ENCODE measurements at places on chromosomes 3 and 15.

DNA sequence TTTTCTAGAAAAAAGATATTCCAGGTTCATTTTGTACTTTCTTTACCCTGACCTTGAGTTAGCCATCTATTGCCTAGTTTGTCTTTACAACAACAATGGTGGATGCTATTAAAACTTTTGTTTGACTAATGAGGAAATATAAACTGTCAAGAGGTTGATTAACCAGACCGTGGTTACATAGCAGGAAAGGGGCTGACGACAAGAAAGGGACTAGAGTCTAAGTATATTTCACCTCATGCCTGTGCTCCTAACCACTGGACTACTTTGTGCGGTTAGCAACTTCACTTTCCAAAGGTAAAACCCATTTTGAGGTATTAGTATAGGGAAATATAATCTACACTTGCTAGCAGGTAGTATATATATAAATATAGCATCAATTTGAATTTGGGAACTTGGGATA is 327.1 kb downstream of the SATB1 start:
- DNase-seq, result no peak

GRCh38 chr15:48563934-48564333 is 81.6 kb downstream of the FBN1 start:
- DNase-seq, result no peak

- DNase-seq, result no peak
These were observed 55.7 kb downstream of the B3GNT5 start for GRCh38 chr3:183308751-183309150.

DNA sequence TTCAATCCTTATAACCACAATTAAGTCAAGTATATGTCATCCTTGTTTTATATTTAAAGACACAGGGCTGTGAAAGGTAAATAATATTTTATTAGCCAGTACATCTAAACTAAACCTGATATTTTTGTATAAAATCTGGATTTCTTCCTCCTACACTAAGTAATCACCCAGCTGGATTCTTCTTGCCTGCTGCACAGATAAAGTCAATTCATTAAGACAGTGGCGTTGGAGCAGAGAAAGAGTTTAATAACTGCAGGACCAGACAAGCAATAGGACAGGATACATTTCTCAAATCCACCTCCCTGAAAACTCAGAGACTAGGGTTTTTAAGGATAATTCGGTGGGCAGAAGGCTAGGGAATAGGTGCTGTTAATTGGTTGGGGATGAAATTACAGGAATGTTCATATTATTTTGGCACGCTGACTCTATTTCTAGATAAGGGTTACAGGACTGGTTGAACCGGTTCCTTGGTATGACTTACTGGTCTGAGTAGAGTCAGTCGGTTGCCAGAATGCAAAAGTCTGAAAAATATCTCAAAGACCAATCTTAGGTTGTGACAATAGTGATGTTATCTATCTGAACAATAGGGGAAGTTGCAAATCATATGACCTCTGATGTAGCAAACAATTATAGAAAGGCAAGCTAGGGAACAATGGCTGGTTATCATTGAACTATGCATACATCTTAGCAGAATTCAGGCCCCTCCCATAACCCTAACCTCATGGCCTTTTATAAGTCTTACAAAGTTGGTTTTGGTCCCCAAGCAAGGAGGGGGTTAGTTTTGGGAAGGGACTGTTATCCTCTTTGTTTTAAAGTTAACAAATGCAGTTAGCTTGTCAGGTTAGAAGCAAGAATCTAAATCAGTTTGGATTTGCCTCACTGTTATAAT is 244.8 kb downstream of the ALCAM start:
- DNase-seq, result no peak

DNA sequence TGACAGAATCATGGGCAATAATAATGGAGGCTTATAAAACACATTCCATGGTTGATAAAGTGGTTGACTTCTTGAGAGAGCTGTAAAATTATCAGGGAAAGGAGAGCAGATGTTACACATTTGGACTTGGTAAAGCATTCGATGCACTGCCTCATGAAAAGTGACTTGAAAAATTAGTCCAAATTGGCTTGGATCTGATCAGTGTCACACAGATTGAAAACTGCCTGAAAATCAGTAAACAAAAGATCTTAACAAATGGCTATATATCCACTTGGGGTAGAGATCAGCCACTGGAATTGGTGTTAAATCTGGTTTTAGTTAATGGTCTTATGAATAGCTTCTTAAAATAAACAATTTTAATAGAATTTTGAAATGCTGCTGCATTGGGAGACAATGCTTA is 20.3 kb downstream of the SHOX2 start:
- no peak for DNase-seq
